ENCODE measurements at places on chromosomes 11 and 22.

- no peak for DNase-seq
Measured at GRCh38 chr22:17120281-17120680, 879 bp downstream of the TMEM121B start.

- no peak for DNase-seq
Measured at GRCh38 chr11:15178214-15178613, 63.5 kb downstream of the INSC start.

DNA sequence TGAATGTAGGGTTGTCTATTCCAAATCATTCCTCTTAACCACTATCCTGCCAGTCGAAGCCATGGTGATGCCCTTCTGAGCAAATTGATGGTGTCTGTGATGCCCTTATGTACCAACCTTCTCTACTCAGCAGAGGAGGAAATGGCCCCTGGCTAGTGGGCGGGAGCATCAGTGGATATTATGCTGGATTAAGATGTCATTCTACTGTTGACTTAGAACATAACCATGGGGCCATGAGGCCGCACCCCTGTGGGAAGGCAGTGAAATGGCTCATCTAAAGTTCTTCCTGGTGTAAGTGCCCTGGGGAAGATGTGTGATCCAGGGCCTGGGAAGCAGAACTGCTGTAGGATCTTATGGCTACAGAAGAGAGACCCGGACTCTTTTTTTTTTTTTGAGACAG is 20.7 kb upstream of the P2RY2 start:
- DNase-seq = no peak

GRCh38 chr22:22867996-22868715 is 19.5 kb upstream of the IGLL5 start:
- no peak for DNase-seq

DNA sequence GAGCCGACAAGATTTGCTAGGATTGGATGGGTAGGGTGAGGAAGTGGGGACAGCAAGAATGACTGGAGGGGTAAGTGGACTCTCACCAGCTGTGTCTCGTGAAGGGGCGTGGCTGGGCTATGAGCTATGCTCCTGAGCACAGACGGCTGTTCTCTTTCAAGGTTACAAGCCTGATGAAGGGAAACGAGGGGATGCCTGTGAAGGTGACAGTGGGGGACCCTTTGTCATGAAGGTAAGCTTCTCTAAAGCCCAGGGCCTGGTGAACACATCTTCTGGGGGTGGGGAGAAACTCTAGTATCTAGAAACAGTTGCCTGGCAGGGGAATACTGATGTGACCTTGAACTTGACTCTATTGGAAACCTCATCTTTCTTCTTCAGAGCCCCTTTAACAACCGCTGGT is 19.9 kb downstream of the F2 start:
- DNase-seq = no peak

DNA sequence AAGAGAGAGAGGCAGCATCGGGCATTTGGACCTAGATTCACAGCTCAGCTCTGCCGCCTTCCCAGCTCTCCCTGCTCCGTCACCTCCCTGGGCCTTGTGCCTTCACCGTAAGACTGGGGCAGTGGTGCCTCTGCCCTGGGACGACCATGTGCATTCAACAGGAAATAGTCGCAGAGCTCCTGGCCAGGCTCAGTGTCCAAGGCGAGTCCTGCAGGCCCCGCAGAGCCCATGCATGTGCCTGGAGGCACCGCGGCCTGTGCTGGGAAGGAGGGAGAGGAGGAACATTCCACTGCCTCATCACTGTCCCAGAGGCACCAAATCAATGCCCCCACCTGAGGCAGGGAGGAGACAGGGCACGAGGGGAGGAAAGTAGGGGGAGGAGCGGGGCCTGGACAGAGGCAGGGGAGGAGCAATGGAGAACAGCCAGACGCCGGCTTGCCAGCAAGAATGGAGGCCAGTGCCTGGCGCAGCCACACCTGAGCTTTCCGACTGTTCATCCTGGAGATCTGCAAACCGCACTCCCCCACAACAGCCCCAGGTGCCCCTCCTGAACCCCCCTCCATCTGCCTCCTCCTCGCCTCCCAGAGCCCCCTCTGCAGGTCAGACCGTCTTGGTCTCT is 74.4 kb upstream of the PRR5 start:
- no peak for DNase-seq

DNA sequence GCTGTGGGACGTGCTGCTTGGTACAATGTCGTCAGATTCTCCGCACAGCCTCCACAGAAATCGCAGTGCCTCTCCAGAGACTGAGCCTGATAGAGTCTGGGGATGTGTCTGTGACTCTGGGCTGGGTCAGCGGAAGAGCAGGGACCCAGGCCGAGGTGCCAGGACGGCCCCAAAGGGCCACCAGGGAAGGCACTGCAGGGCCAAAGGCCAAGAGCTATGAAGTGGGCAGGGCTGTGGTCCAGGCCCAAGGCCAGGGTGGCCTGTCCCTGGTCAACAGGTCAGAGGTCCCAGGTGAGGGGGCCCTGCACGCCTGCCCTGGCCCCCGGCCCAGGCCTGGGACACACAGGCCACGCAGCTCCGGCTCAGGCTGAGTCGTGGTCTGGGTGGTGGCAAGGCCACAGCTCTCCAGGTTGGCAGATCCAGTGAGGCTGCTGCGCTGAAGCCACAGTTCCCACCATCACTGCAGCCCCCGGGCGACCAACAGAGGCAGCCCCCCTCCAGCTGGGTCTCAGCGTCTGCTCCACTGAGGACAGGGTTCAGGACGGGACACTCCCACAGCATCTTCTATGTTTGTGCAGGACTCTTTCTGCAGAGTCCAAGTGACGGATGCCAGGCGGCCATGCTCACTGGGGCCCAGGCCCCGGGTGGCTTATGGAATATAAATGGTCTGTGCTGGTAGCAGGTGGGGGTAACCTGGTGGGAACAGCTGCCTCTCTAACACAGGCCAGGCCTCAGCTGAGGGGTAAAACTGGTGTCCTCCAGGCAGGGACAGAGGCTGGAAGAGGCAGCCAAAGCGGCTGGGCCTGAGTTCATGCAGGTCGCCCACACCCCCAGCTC is 4.8 kb upstream of the PIM3 start:
- no peak for DNase-seq

- DNase-seq = no peak
Measured at GRCh38 chr22:38429499-38430068, 25.4 kb downstream of the KCNJ4 start.

- DNase-seq = no peak
Measured at GRCh38 chr11:96373826-96374225, 15.9 kb downstream of the CCDC82 start.

- DNase-seq = no peak
Measured at GRCh38 chr22:48045369-48045768, 1282.9 kb downstream of the TBC1D22A start.

GRCh38 chr11:128714881-128715280 is 21.0 kb downstream of the FLI1 start:
- DNase-seq = no peak

GRCh38 chr11:1893581-1894359 is 2.1 kb upstream of the PRR33 start:
- no peak for DNase-seq

DNA sequence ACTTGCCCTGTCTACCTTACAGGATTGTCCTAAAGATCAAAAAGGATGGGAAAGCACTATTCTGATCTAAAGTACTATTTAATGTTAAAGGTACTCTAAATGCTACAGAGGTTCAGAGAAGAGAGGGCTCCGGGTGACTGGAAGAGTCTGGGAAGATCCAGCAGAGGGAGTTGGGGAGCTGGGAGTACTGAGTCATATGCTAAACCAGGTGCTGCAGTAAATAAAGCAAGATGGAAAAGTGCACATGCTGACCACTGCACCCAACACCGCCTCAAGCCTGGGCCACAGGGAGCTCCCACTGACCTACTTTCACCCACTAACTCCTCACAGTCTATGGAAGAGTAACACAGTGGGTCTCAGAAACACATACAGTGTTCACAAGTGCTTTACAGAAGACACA is 49.3 kb downstream of the WT1 start:
- no peak for DNase-seq

DNA sequence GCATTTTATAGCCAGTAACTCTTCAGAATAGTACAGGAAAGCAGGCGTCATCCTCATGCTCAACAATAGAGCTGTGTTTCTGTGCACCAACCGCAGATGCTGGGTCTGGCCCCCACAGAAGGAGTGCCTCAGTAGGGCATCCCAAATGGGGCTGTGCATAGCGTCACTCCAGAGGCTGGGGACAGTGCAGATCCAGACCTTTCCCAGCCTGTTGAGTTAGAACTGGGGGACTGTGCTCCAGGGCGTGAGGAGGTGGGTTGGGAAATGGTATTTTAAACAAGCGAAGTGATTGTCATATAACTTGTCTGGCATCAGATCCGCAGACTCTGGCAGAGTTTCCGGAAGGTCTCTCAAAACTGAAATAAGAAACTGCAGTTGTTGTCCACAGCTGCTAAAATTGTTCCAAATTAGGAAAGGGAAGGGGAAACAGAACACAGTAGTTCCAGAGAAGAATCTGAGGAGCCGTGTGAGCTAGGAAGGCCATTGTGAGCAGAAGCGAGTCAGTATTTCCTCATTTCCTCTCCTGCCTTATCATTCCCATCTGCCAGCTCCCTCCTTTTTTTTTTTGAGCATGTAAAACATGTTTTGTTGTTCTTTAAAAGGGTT is 52.2 kb downstream of the JAM3 start:
- DNase-seq = no peak

DNA sequence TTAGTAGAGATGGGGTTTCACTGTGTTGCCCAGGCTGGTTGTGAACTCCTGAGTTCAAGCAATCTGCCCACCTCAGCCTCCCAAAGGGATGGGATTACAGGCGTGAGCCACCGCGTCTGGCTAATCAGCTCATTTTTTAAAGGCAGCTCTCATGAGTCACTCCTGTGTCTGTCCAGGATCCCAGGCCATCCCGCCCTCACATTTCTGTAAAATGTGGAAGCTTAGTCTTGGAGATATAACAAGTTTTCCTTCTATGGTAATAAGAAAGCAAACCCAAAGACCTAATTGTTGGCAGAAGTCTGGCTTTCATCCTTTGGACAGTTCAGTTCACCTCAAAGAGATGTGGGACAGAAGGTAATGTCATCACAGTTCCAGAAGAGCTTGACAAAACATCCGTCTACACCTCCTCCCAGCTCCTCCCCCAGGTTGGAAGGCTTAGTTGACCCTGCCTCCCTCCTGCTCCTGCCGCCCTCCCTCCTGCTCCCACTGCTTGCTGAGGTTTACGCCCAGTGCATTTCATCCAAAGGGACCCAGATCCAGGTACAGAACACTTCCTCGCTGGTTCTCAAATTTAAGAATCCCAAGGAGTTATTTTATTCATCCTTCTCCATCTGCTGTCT is 6.4 kb downstream of the DRD2 start:
- DNase-seq = no peak

DNA sequence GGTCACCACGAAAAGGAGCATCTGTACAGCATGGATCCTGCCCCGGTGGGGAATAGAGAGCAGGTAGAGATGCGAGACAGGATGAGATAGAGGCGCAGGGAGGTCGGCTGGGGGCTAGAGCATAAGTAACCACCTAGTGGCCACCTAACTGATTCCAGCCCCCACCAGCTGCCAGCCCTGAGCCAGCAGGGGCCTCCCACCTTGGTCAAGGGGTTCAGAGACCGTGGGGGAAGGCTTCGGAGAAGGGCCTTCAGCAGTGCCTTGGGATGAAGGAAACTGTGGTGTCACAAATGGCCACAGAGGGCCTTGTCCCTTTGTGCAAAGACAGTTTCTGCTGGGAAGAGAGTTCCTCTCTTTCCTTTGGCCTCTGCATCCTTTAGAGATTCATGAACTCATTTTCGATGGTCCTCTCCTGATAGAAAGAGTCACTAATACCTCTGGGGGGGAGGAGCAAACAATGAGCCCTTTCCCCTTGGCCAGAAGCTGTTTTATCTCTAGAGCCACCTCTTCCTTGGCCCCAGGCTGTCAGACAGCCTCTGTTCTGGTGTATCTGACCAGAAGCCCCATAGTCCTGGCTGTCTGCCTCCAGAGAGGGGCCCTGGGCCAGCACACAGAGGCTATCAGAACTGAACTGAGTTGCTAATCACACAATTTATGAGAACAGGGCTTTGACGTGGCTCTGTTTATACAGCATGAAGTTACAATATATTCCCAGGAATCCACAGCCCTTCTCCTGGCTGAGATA is 146.0 kb downstream of the PARVA start:
- DNase-seq = no peak

GRCh38 chr11:30538251-30538650 is 47.9 kb downstream of the MPPED2 start:
- no peak for DNase-seq

- DNase-seq = no peak
Measured at GRCh38 chr11:61969391-61969758, 1.9 kb upstream of the FTH1 start.

- DNase-seq = no peak
Measured at GRCh38 chr11:9851366-9851765, 187.5 kb downstream of the SWAP70 start.

- peak; percentile 8 for DNase-seq
Measured at GRCh38 chr22:26461188-26461810, 22.3 kb downstream of the HPS4 start.

- no peak for DNase-seq
Measured at GRCh38 chr11:73203790-73204189, 14.3 kb upstream of the P2RY2 start.

DNA sequence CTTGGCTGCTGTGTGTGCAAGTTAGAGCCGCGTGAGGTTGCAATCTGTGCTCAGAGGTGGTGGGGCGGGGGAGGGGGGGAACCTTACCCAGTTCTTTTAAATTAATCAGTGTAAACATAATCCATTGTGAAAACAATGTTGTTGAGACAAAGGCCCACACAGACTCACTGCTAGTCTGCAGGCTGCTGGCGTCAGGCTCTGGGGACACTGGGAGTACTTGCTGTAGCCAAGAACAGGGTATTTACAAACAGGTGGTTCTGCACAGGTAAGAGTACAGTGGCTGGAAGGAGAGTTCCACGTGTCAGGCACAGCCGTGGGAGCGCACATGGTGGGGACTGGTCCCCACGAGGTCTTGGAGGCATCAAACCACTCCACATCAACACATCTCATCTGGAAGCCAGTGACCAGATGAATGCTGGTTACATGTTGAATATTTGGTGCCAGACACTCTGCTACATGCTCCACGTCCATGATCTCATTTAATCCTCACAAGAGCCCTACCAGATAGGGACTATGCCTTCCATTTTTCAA is 27.4 kb downstream of the SCUBE1 start:
- DNase-seq = peak; percentile 6

GRCh38 chr22:25704701-25705100 is 37.3 kb upstream of the MYO18B start:
- DNase-seq = no peak

DNA sequence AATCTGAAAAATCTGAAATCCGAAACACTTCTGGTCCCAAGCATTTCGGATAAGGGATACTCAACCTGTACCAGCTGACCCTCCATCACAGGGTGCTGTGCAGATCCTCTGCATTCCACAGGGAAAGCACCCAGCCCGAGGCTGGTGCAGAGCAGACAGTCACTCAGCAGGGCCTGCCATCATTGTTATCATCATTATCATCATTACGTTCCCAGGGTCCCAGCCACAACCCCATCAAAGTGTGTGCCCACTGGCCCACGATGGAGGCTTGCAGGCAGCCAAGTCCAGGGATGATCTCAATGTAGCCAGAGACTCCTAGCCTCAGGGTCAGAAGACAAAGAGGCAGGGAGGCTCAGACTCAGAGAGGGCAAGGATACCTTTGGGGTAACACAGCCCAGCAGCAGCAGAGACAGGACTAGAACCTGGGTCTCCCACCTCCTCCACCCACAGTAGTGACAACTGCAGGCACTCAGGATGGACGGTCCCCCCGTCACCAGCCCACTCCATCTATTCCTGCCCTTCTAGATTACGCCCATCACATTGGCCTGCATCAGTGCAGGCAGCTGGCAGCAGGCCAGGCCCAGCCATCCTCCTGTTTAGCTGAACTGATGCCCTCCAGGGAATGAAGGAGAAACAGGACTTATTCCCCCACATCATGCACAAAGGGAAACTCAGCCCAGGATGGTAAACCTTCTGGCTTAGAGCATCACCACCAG is 10.3 kb downstream of the GAL3ST1 start:
- no peak for DNase-seq

GRCh38 chr11:112525270-112525669 is 264.6 kb upstream of the PLET1 start:
- peak; percentile 2 for DNase-seq
